ENCODE measurements at places on chromosomes 2 and 18.
A peak's percentile ranks its signal among the peaks of the same experiment; 100 is the strongest.

DNA sequence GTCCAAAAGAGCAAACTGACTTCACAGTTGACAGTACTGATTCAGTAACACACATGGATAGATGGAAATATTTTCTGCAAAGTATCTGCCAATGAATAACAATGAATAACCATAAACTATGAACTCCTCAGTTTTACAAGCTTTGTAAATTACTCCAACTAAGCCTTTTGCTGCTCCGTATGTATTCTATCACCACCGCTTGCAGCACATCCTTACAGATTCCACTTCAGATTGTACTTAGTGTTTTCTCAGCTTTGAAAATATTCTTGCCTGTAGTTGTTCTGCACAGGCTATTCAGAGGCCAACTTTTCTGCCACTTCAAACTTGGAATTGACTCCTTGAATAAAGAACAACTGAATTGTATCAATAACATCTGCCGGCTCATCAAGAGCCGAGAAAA, 36.2 kb downstream of the TLK1 start:
- no peak for DNase-seq

- no peak for DNase-seq
Measured at GRCh38 chr2:29376541-29376940, 261.3 kb downstream of the CLIP4 start.

DNA sequence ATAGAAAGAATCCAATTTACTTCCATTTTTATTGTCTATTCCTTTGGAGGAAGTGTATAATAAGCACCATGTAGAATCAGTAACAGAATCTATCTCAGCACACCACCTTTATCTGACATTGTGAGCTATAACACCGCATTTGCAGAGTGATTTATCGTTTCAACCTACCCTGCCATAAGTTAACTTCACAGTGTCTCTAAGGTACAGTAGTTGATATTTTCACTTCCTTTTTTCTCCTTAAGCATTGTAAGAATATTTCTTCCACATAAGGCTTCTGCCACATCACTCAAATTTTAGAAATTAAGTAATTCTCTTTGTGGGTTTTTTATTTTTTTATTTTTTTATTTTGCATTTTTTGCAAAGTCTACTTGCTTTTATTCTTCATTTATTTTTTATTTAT, 107.1 kb downstream of the TMX3 start:
- DNase-seq = no peak

GRCh38 chr2:29270701-29271121, 155.5 kb downstream of the CLIP4 start:
- DNase-seq = no peak

DNA sequence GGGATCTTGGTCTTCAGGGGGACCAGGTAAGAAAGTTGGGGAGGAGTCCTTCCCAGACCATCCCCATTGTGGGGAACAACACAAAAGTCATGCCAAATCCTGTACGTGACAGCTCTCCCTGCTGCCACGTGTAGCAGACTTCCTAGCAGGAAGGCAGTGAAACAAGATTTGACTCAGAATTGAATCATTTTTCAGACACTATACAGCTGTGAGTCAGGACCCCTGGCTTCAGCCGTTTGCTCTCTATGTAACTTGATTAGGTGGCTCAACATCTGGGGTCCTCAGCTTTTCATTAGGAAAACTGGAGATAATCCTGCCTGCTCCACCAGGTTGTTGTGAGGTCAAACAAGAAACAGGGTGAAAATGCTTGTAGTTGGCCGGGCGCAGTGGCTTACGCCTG, 32.9 kb upstream of the PDCL3 start:
- no peak for DNase-seq

DNA sequence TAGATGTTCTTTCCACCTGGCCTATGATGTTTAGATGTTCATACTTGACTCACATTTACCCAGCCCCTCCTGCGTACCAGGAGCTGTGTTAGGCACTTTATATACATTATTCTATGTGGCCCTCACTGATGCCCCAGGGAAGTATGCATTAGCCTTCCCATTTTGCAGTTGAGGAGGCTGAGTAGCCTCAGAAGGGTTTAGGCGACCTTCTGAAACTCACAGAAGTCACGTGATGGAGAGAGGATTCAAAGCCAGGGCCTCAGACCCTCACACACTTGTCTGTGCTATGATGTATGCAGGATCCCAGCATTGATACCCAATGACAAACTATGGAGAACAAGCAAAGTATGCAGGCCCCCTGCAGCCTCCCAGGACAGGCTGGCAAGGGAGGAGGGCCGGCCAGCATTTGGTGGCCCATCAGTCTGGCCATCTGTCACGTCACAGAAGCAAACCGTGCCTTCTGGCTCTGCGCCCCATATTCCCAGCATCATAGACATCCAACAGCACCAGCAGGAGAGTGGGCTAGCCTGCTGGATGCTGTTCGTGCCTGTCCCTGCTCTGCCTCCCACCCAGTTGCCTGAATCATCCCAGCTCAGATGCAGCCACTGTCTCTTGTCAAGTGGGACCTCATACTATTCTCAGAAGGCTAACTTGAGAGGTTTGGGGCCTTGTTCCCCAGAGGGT, 33.6 kb downstream of the EHD3 start:
- DNase-seq = no peak

GRCh38 chr2:12728221-12728777, 11.6 kb downstream of the TRIB2 start:
- no peak for DNase-seq

GRCh38 chr2:196372811-196373664, 201.7 kb upstream of the STK17B start:
- no peak for DNase-seq

GRCh38 chr2:88168386-88168785, 1.8 kb upstream of the THNSL2 start:
- no peak for DNase-seq

DNA sequence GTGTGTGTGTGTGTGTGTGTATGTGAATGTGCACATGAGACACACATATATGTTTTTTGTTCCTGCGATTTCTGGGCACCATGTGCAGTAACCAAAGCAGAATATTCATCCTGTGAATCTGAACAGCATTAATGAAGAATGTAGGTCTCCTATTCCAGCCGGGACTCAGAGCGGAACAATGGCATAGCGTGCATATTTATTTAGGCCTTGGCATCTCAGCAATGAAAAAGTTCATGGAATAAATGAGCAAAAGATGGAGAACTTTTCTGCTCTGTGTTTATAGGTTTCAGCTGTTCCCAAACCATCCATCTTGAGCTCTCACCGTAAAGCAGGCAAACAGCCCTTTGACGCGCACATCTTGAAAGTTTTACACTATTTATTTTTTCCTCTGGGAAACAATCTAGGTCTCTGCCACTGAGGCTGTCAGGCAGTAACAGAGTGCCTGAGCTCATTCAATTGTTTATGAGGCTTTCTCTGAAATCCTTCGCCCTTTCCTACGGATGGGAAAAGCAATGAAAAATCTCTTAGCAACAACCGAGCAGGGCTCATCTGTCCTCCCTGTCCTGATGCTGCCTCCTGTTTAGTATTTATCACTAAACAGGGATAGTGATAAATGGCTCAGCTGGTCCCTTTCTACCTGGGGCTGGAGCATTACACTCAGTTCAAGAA, 146.2 kb upstream of the MSH6 start:
- DNase-seq = no peak

DNA sequence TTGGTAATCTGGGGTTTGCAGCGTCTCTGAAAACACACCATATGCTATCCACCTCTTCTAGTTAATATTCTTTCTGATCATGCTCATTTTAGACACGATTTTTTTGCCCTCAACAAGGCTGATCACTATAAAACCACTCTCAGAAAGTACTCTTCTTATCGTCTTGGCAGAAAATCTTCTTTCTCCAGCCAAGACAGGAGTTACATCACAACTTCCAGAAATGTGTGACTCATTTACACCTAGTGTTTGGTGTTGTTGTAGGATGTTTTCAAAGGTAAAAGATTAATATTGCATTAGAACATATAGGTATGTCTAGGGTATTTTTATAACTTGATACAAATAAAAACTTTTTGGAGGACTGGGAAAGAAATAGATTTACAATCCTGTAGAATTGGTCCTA, 138.5 kb upstream of the NETO1 start:
- no peak for DNase-seq

DNA sequence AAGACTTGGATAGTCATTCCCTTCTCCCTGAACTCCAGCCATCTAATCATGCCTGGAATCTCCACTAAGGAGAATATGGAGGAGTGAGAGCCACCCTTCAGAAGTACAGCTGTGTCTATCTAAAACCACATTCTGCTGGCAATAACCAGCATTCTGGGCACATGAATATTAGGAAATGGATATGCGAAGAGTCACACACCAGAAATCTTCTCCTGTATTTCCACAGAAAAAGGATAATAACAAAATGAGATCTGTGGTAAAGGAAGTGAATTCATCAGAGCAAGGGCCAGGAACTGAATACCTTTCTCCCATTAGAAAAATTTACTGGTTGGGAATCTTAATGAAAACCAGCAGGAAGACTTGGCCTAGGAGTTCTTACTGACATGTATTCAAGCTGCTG, 218.8 kb downstream of the SCG2 start:
- DNase-seq = no peak

- DNase-seq = no peak
Measured at GRCh38 chr18:42131066-42131929, 176.3 kb downstream of the PIK3C3 start.

DNA sequence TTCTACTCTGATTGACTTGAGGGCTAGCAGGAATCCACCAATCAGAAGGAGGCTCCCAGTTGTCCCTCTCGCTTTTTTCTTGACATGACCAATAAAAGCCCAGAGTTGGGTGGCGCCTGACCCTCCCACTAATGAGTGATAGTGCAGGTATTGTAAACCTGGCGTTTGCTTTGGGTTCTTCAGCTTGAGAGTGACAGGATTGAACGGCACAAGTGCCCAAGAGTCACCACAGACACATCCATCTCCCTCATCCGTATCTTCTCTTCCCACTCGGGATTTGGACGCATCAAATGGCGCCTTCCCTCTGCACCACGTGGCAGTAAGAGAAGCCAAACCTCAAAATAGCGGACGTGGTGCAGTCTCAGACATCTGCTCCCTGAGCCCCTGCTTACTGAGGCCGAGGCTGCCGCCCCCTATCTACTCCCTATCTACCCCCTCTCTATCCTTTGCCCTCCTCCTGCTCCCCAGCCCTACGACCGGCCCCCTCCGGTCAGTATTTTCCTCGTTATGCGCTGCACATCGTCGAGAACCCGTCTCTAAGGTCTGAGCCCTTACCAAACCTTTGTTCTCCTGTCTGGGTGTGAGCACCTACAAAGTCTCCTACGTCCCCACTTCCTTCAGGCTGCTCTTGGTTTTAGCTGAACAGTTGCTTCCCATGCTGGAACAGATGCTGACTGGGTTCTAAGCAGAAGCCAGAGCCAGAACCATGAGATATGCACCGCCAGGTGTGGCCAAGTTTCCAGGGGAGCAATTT, 881 bp upstream of the FAM161A start:
- DNase-seq = peak; percentile 99

- DNase-seq = no peak
Measured at GRCh38 chr2:141522048-141522447, 608.8 kb downstream of the LRP1B start.

GRCh38 chr2:85247610-85248009, 80.2 kb downstream of the TGOLN2 start:
- DNase-seq = no peak

DNA sequence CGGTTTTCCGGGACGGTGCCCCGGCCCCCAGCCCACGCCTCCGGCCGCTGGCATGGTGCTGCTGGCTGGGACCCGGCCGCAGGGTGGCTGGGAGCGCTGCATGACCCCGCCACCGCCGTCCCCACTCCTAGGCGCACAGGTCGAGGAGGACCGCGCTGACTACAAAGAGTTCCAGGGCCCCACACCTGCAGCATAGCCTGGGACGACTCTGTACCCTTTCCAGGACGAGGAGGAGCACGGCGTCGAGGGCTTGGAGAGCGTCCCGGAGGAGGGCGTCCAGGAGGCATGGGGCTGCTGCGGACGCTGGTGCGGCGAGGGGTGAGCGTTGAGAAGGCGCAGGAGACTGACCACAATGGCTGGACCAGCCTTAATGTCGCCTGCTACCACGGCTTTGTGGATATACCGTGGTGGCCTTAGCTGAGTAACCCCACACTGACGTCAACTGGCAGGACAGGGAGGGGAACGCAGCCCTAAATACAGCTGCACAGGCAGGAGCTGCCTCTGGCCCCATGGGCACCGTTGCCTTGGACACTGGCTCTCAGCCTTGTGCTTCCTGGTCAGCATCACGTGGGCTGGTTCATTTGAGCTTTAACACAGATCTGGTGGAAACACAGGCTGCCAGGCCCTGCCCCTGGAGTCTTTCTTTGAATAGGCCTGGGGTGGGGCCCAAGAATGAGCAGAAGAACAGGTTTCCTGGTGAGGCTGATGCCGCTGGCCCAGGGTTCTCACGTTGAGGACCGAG, 40.9 kb upstream of the TRIM43B start:
- DNase-seq = peak; percentile 24

DNA sequence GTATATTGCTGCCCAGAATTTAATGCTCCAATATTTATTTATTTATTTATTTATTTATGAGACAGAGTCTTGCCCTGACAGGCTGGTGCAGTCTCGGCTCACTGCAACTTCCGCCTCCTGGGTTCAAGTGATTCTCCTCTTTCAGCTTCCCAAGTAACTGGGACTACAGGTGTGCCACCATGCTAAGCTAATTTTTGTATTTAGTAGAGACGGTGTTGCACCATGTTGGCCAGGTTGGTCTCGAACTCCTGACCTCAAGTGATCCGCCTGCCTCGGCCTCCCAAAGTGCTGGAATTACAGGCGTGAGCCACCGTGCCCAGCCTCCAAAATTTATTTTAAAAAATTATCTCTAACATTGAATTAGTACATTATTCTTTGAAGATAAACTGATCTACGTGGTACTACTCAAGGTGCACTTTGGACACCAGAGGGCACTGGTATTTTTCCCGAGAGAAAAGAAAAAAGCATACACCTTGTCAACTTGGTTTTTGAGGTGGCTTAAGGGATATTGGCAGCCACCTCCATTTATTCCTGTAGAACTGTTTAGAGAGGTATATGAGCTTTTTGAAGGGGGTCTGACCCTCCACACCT, 1.4 kb upstream of the IDH1 start:
- DNase-seq = peak; percentile 11

GRCh38 chr18:70636991-70637390, 348.1 kb downstream of the SOCS6 start:
- peak; percentile 49 for DNase-seq

DNA sequence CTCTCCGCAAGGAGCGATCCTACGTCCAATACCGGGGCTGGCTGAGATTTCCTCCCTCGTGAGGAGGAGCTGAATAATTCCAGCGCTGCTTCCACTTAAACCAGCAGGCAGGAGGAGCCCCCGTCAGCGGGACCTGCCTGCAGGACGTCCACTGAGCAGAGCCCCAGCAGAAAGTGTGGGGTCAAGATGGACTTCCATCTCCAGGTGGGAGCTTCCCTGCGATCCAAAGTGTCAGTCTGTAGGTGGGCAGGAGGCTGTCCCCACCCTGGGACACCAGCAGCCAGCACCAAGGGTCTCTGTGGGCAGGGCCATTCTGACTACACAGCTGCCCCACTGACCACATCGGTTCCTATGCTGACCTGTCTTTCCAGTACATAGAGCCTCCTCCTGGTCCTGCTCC, 462 bp upstream of the OTOS start:
- DNase-seq = no peak
